ENCODE measurements at places on chromosomes 2 and 18.

GRCh38 chr2:60482222-60482621 is 71.2 kb downstream of the BCL11A start:
- DNase-seq, result no peak

GRCh38 chr2:189486237-189486770 is 45.0 kb downstream of the WDR75 start:
- DNase-seq, result no peak

GRCh38 chr18:49553003-49553402 is 8.9 kb upstream of the LIPG start:
- DNase-seq, result no peak

- DNase-seq, result no peak
Measured at GRCh38 chr2:3171564-3172264, 205.9 kb downstream of the EIPR1 start.

DNA sequence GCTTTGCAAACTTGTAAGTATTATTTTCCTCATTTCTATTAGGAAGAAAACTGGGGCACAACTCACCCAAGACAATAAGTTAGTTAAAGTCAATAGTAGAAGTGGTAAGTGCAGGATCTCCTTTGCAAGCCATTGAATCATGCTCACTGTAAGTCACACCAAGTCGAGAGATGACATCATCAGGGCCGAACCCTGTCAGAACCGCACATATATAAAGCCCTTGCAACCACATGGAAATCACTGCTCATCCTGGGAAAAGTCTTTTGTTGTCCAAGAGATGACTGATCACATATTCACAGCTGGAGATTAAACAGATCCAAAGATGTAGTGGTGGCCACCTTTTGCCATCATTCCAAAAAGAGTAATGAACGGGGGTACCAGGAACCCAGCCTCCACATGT is 484.8 kb upstream of the ID2 start:
- DNase-seq, result no peak

GRCh38 chr2:219957820-219958219 is 330.4 kb downstream of the SLC4A3 start:
- DNase-seq, result no peak

DNA sequence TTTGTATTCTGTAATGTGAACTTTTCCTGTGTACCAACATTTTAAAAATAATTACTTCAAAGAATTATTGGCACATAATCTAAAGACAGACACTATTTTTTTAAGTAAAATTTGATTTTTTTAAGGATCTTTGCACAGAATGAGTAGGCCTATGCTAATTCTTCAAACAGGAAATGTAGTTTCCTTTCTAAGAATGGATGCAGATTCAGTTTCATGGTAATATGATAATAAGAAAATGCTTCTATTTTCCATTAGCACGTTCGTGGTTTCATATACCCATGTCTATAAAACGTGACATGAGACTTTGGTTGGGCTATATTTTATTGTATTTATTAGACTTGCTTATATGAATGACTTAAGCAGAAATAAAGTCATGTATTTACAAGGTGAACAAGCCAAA is 191.8 kb upstream of the RBBP8 start:
- DNase-seq, result no peak

GRCh38 chr2:104704496-104705245 is 149.2 kb upstream of the POU3F3 start:
- DNase-seq, result no peak

DNA sequence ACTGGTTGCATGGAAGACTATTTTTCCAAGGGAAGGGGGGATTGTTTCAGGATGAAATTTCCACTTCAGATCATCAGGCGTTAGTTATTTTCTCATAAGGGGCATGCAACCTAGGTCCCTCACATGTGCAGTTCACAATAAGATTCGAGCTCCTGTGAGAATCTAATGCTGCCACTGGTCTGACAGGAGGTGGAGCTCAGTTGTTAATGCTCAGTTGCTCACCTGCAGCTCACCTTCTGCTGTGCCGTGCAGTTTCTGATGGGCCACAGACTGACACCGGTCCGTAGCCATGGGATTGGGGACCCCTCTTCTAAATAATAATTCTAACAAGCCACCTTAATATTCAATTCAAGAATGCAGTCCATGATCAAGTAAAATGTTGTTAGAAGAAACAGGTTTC is 34.9 kb downstream of the PLCL1 start:
- DNase-seq, result no peak

DNA sequence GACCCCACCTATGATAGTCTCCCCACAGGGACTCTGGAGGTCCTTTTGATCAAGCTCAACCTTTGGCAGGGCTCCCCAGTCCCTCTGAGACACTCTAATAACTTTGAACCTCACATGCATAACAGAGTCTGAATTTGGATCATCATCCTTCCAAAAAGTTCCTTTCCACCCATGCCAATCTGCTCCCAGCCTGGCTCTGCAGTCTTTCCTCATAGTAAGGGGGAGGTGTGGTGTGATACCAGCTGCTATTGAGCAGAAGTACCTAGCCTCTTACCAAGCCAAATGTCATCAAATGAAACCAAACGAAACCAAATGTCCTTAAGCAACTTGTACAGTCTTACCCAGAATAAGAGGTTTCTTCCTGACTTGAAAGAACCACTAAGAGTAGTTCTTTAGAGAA is 36.5 kb downstream of the DTNA start:
- DNase-seq, result no peak

GRCh38 chr2:236105955-236106607 is 62.1 kb downstream of the GBX2 start:
- DNase-seq, result no peak

GRCh38 chr2:179655627-179656026 is 205.8 kb downstream of the ZNF385B start:
- DNase-seq, result no peak

DNA sequence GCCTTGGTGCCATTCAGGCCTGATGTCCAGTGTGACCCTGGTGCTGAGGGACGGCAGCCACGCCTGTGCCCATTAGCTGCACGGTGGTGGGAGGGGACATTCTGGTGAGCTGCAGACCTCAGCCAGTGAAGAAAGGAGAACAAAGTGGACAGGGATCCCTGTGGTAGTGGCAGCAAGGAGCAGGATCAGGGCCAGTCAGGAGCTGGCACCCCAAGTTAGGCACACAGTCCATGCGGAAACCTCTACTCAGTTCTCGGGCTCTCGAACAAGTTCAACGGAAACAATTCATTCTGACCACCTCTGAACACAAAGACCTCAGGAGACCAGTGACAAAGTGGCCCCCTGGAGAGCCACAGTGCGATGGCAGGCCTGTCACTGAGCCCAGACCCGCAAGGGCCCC is 30.1 kb downstream of the COA5 start:
- no peak for DNase-seq

DNA sequence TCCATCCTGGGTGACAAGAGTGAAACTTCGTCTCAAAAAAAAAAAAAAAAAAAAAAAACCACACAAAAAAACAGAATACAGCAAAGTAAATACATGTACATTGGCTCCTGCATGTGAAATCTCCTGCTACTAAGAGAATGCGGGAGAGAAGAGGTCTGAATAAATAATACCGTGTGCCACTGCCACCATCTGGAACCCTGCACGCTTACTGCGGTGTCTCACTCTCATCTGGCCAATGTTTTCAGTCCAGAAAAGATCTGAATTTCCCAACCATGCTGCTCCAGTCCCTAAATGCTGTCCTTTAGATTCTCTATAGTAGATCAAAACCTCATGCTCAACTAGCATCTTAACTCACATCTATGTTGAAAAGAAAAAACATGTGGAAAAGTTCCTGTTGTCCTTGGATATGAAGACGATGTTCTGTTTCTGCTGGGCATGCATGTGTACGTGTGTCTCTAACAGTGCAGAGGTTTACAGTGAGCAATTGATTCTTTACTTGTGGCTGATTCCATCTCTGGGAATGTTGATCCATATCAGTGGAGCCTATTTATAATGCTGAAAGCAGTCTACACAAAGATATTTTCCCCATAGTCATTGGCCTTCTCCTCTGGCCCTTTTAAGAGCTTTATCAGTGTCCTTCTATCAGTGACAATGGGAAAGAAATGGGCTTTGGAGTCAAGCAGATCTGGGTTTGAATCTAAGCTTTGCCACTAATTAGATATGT is 11.9 kb downstream of the STON1 start:
- DNase-seq, result no peak

DNA sequence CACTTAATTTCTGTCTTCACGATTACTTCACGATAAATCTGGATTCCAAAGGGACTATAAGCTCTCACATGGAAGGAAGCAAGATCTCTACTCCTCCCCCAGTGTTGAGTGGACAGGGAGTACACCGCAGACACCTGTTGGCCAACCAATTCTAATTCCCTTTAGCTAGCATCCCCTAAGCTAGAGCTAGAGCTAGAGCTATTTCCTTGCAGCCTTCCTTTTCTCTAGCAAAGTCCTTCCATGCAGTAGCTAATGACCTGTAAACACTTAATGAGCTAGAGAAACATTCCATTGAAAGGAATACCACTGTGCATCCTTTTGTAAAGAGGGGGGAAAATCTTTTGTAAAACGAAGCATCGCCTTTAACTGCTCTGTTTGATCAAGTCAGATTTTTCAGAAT is 56.5 kb downstream of the BCL11A start:
- DNase-seq, result no peak

DNA sequence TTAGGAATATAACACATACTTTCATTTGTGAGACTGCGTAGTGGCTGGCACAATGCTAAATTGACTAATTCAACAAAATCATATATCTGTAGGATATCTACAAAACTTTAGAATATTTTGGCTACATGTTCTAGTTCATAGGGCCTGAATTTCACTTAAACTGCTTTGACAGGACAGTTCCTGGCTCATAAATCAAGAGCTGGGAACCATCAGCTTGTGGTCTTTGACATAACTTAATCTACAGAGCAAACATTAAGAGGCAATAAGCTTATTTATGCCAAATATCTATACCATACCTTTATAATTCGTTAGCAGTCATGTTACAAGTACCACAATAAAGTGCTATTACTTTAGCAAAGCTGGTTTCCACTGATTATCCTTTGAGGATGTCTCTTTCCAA is 83.5 kb downstream of the ROCK2 start:
- DNase-seq, result no peak

DNA sequence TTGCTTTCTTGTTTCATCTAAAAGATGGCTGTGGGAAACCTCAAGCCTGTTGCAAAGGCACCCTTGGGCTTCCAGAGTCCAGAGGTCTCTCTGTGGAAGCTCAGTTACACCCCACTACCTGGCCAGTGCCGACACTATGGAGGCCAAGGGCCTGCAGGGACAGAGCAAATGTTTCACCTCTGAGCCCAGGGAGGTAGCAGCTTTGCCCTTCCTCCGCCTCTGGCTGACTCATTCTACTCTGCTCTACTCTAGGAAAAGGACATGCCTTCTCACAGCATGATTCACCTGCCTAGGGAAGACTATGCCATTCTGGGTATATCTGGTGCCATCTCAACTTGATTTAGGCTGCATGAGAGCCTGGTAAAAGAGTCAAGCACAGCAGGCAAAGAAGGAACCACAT is 12.2 kb downstream of the MYOM1 start:
- no peak for DNase-seq

- DNase-seq, result no peak
Measured at GRCh38 chr2:176873403-176873802, 339.2 kb upstream of the HNRNPA3 start.

GRCh38 chr2:54063967-54064535 is 51.4 kb upstream of the ACYP2 start:
- DNase-seq, result no peak

DNA sequence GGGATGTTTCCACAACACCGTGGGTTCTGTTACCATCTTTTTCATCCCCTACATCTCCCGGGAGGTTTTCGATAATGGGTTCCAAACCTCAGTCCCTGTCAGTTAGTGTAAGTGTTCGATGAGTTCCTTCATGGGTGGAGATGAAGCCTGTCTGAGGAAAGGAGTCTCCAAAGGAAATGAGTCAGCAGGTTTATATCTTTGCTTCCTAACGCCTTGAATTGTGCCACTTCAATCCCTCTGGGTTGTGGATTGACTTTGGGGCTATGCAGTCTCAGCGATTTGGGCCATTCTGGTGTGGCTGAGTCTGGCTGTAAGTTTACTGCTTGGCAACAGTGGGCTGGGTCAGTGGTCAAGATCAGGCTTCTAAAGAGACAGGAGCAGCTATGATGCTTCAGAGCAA is 1.2 kb downstream of the SERPINB5 start:
- no peak for DNase-seq

- DNase-seq, result no peak
Measured at GRCh38 chr2:31383471-31384153, 30.9 kb downstream of the XDH start.

GRCh38 chr2:180849851-180850250 is 130.6 kb upstream of the UBE2E3 start:
- no peak for DNase-seq

DNA sequence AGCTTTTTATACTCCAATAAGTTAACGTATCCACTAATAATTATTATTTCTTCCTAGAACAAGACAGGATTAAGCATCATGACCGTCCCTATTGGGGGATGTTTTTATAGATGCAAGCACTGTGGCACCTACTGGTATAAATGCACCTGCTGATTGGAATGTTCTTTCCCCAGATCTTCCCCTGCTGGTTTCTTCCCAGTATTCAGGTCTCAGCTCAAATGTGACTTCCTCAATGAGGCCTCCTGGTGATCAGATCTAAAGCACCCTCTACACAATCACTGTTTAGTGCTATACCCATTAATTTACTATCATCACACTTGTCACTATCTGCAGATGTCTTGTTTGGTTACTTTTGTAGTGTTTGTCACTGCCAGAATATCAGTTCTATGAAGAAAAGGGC is 3.9 kb upstream of the TYMS start:
- DNase-seq, result no peak

DNA sequence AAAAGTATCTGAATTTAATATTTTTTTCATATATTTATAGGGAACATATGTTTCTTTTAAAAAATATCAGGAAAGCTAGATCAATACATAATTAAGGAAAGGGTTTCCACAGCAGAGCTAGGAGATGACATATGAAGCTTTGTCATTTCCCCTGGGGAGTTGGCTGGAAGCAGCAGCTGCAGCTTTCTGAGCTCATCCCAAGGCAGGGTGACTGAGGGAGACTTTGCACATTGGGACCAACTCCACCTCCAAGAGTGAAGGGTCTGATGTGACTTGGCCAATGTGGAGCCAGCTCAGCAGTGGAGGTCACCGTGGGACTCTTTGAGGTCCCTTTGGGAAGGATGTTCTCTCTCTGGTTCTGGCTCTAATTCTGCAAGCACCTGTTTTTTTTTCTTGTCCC is 315.1 kb downstream of the RDH14 start:
- no peak for DNase-seq
